ENCODE measurements at places on chromosomes 5 and 9. TPM values are rescaled to one million over a fixed set of nuclear protein-coding genes. Genes with fewer than 3 reads are reported as not detected.

- DNase-seq, result no peak
Observed at GRCh38 chr5:83090169-83090568, 12.8 kb downstream of the XRCC4 start.

GRCh38 chr5:138990986-138991590 is 116.0 kb upstream of the LRRTM2 start:
- no peak for DNase-seq

DNA sequence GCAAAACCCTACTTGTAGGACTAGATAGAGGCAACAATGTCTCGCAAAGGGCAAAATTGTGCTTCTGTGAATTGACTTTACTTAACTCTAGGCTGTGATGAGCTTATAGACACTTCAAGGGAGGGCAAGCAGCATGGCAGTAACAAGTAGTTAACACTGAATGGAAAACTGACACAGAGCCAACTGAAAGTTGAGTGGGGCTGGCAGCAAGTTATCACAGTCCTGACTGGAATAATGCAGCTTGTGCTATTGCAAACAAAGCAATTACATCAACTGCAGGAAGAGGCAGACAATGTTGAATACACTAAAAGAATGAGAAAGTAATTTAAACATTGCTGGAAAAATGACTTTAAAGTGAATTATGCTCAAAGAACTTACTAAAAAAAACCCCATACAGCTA is 62.2 kb downstream of the RNF38 start:
- DNase-seq, result no peak

SHROOM1 gene
- total RNA-seq, result 2.1 TPM

- DNase-seq, result no peak
Observed at GRCh38 chr5:151676314-151676712, 10.4 kb downstream of the SPARC start.

GRCh38 chr5:157502143-157502647 is 42.2 kb downstream of the NIPAL4 start:
- no peak for DNase-seq

CDH10 gene
- not detected for total RNA-seq

DNA sequence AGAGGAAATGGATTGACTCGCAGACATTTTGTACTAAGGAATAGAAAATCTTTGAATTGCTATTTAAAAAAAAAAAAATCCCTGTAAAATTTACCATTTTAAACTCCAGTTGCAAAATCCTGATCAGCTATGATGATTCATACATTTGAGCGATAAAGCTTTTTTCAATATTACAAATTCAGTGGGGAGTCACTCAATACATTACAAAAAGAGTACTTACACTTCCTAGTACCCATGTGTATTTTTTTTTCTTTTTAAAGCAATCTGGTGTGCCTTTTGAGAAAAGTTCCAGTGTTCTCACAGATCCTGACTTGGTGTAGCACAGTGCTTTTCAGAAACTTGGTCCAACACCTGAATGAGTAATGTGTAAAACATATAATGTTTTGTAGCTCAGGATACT is 54.3 kb downstream of the PIK3R1 start:
- no peak for DNase-seq

DNA sequence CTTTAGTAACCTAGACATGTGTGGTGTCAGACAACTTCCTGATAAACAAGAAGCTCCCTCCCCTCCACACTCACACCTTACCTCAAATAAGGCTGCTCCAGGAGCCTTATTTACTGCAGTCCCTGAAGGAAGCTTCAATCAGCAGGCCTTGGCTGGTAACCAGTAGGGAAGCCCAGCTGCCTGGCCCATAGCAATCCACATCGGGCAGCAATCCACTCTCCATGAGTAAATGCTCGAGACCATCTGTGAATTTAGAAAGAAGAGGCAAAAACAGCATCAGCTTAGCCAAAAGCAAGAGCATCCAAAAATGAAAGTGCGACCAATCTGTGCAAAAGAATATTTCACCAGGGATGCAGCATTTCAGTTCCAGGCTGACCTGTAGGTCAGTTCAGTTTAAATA is 213.3 kb upstream of the TUSC1 start:
- no peak for DNase-seq

- DNase-seq, result no peak
Observed at GRCh38 chr9:116904165-116904564, 217.1 kb downstream of the TRIM32 start.

DNA sequence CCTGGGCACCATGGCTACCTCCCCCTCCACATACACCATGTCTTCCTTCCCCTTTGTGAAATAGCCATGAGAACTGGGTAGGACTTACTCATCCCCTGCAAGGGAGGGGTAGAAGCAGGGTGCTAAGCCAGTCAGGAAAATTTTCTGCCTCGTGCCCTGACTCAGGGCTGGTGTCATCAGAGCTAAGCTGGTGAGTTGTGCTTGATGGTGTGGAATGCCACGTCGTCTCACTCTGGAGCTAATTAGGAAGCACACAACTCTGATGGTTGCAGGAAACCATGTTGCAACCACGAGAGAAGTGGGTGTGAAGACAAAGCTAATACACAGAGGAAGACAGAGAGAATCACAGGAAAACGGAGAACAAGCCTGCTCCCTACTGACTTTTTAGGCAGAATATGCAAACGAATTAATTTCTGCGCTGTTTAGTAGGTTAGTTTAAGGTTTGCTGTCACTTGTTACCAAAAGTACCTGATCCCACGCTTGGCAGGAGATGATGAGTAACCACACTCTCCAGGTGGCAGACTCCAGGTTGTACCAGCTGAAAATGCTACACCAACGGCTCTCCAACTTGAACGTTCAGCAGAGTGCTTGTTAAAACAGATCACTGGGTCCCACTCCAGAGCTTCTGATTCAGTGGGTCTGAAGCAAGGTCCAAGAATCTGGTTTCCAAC is 54.5 kb downstream of the STK10 start:
- peak; percentile 81 for DNase-seq

CCL27 gene
- not detected for total RNA-seq

- no peak for DNase-seq
Observed at GRCh38 chr9:13049223-13049622, 230.3 kb downstream of the MPDZ start.

DNA sequence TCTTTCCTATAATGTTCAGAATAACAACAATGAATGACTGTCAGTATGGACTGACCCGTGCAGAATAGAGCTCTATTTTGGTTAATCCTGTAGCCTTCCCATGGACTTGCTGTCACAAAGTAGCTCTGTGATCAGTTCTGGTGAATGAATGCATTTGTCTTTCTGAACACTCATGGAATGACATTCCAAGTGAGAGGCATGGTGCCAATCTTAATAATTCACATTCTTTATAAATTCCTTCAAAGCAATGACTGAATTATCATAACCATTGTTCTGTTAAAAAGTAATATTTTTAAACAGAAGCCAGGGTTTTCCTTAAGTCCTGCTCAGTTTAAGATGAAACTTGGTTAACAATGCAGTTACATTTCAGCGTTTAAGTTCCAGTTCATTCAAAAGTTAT is 360.5 kb downstream of the ICE1 start:
- no peak for DNase-seq

DNA sequence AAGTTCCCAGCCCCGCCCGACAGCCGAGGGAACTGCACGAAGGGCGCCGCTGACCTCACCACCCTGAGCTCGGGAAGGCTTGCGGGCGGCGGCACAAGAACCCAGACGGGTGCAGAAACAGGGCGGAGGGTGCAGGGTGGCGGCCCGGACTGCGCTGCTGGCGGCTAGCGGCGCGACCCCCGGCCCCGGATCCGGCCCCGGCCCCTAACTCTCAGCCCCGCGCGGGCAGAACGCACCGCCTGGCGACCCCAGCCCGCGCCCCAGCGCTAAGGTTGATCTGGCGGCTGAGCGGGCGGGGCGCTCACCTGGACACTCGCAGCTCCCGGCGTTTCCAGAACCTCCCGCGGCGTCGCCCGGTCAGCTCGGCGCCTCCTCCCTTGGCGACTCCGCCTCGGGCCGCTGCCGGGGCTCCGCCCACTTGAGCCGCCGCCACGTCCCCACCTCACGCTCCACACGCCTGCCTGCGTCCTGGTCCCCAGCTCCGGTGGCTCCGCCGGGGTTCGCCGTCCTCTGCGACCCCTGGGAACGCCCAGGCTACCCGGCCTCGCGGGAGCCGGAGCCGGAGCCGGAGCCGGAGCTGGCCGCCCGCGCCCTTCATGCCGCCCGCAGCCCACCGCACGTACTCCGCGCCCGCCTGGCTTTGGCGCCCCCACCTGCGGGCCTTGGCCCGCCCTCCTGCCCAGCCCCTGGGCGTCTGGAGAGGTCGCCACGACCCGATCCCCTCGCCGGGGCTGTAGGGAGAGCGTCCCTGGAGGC is at the start of gene P4HA2:
Gene P4HA2, minus strand, starts transcription at position 369 of the 756 bp plus-strand sequence. CDS start 9,227 bp downstream, outside the sequence.
- DNase-seq, result peak; percentile 66

CCDC152 gene
- total RNA-seq, result 10.1 TPM

RNF180 gene
- not detected for total RNA-seq

OR1J1 gene
- total RNA-seq, result not detected

DPYSL3 gene
- 0.38 TPM for total RNA-seq
